ENCODE measurements at places on chromosomes 2 and 18.

DNA sequence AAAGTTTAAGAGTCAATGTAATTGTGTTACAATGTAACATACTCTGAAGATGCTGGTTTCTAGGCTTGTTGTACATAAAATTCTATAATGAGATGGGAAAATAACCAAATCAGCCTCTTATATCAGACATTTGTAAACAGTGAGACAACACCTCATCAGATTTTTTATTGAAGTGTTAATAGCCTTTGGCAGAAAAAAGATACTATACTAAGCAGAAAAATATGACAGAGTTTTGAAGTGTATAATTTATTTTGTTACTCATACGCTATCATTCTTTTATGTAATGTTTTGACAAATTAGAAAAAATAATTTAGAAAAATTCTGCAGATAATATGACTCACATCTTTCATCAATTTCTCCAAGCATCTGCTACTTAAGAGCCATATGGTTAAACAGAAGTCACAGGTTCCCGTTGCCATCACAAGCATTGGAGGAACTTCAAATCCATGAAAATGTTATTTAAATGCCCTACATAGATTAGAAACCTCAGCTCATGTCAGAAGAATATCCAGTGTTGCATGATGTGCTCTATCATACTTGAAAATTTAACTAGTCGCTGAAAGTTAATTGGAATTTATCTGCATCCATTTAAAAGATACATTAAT is 535.4 kb downstream of the LRP1B start:
- DNase-seq: peak; percentile 89

- no peak for DNase-seq
Observed at GRCh38 chr18:62784338-62784965, 69.1 kb downstream of the PHLPP1 start.

DNA sequence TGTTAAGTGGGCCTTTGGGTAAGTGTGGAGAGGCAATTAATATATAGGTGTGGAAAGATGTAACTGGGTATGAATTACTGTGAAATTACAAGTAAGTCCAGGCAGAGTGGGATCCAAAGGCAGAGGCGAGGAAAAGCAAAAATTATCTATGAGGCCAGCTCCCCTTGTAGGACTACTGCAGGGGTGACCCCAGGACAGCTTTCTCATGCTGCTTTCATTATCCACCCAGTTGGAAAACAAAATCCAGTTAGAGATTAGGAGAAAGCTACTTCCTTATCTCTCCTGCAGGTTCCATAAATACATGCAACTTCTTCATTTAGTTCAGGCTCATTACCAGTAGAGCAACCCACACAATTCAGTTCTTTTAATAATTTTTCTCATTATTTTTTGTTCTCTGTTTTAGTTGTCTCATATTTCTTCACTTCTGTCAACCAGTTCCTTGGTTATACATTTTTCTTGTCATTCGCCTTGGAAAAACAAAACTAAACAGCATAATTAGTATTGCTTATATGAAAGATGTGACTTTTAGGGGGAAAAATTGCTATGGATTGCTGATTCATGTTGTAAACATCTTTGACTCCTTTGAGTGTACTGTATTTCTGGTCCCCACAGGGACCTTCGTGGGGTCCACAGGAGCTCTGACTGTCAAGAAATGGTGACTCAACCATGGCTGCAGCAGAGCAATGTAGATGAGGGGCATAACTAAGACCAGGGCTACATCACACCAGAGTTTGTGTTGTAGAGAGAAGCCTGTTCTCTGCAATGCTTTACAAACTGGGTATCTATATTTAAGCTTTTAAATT is 110.4 kb upstream of the PARD3B start:
- no peak for DNase-seq

DNA sequence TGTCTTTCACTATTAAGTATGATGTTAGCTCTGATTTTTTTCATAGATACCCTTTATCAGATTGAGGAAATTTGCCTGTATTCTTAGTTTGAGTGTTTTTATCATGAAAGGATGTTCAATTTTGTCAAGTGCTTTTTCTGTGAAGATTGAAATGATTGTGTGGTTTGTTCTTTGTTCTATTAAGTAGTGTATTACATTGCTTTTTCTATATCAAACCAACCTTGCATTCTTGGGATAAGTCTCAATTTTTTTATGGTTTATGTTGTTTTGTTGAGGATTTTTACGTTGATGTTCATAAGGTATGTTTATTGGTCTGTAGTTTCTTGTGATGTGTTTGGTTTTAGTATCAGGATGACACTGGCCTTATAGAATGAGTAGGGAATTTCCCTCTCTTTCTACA is 19.1 kb downstream of the PDK1 start:
- no peak for DNase-seq

- DNase-seq: no peak
Observed at GRCh38 chr2:269356-270030, 4.7 kb downstream of the ACP1 start.

- DNase-seq: no peak
Observed at GRCh38 chr2:112740527-112740926, 19.7 kb downstream of the NT5DC4 start.

Measured in cerebellar cortex (tissue), 1 donor.